ENCODE measurements at places on chromosomes 16 and 17.

DNA sequence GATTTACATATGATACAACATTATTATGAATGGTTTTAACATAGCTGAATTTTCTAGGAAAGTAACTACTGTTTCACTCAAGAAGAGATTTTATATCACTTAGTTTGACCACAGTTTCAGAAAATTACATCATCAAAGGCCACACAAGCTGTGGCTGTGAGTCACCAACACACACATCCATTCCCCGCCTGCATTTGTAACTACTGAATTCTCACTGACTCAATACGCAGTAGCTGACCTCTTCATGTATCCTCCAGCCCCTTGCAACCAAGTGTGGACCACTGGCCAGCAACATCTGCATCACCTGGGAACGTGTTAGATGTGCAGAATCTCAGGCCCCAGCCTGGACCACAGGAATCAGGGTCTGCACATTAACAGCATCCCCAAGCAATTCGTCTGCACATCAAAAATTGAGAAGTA is 197.6 kb downstream of the XYLT1 start:
- peak; percentile 5 for DNase-seq

GRCh38 chr17:77834170-77835115 is 124.1 kb upstream of the TNRC6C start:
- peak; percentile 30 for DNase-seq

DNA sequence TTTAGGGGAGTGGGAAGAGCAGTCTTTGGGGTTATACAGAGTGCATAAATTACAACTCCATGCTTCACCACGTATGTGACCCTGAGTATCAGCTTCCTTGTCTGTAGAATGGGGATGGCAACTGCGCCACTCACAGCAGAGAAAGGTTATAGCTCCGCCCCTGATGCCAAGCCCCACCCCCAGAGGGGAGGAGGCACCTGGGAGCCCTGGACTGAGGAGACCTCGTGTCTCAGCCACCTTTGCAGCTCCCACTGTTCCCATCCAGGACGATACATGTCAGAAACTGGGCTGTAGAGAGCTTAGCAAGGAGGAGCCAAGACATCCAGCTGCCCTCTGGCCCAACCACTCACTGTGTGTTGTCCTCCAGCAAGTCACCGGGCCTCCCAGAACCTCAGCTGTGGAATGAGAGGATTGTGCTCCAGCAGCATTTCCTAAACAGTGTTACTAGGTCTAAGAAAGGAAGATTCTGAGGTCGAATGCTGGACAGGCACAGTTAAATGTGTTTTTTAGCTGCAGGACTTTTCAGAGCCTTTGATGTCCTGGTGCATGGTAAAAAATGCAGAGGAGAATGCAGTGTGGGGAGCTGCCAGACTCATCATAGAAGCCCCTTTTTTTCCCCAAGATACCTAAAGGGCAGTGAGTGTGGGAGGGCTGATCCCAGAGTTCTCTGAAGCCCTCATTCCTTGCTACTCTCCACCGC is 49.4 kb downstream of the BEAN1 start:
- DNase-seq, result peak; percentile 33

GRCh38 chr17:77353684-77354419 is 213.1 kb downstream of the SEC14L1 start:
- DNase-seq, result no peak

DNA sequence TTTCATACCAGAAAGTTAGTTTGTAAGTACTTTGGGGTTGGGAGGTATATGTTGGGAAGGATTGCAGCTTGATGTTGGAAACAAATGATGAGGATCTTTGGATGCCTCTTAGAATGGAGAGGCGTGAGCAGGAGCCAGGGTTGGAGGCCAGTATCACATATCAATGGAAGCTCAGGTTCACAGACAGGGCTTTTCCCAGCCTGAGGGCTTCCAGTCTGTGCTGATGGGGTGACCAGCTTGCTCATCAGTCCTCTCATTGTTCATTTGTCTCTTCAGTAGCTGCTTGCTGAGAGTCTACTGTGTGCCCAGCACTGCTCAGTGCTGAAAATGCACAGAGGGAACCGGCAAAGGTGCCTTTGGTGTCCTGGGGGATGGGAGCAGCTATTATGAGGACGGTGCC is 5.8 kb downstream of the DNAAF1 start:
- no peak for DNase-seq

GRCh38 chr16:22272870-22273650 is 24.1 kb upstream of the POLR3E start:
- DNase-seq, result no peak

- DNase-seq, result no peak
Measured at GRCh38 chr16:52729731-52730130, 182.8 kb upstream of the TOX3 start.

DNA sequence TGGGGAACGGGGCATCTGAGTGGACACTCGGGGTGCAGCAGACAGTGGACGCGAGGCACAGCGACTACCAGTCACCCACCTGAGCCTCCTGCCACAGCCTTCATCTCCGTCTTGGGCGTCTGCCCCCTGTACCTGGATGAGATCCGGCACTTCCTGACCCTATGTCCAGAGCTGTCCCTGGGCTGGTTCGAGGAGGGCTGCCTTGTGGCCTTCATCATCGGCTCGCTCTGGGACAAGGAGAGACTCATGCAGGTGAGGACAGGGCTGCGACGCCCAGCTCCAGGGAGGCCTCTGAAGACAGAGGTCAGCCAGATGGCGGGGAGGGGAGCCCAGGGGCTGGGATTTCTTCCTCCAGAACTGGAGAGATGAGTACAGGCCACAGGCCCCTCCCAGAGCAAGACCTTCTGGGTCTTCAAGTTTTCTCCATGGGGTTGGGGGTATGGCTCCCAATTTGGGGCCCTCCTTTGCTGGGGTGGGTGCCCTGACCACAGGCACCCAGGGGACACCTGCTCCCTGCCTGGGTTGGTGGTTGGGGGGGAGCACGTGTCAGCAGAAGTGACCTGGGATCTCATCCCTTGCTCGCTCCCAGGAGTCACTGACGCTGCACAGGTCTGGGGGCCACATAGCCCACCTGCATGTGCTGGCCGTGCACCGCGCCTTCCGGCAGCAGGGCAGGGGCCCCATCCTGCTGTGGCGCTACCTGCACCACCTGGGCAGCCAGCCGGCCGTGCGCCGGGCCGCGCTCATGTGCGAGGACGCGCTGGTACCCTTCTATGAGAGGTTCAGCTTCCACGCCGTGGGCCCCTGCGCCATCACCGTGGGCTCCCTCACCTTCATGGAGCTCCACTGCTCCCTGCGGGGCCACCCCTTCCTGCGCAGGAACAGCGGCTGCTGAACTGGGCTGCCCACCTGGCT is 1.9 kb downstream of the AANAT start:
- no peak for DNase-seq

DNA sequence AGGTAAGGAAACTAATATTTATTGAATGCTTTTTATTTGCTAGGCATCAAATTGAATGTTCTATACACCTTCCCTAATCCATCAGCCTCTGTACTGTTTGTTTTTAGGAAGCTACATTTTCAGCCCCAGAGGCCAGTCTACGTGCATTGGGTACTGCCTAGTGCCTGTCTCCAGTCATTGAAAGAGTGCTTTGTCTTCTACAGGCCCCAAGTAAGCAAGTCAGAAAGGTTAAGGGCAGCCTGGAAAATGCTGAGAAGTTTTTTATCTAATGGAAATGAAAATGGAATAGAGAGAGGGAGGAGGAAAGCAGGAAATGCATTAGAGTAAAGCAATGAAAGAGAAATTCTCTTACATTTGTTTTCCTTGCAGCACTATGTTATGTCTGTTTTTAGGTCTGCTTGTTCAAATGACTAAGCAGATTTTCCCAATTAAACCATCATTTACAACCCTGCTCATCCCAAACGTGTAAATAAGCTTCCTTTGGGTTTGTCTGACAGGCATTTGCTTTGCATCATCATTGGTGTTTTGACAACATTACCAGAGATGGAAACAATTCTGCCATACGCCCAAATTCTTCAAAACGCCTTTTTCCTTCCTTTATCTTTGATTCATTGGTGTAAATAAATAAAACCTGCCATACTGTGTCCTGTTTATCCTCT is 116.0 kb upstream of the GOT2 start:
- DNase-seq, result no peak

- no peak for DNase-seq
Measured at GRCh38 chr17:59778996-59779395, 71.5 kb downstream of the VMP1 start.
